Stimulated activated CD4-positive, alpha-beta T cell treated with anti-CD3 and anti-CD28 coated beads, TNF-alpha, amount 100 ng/mL, for 24 hours (primary cell): ENCODE measurements at places on chromosomes 3 and 15.

GRCh38 chr3:11247362-11247761, 24.8 kb upstream of the ATG7 start:
- DNase-seq, result no peak

DNA sequence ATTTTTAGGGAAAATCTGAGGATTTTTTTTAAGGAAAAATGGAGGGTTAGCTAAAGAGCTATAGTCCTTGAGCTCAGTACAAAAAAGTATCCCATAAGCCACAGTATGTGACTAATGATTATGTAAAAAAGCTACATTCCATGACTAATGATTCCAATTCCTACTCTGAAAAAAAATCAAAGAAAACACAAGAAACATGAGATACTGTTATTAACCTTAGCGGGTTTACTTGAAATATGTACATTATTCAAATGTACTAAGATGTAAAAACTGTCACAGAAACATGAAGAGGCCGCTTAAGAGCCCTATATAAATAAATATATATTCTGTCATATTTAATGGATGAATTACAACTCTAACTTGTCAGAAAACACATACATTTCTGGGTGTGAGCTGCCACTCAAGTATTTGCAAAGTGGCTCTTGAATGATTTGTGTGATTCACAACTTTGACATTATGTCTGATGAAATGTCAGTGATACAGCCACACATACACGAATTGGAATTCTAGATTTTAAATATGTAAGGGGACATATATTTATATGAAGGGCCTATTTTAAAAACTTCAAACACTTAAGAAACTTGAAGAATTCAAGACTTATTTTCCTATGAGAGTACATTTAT, 518.7 kb upstream of the SUCLG2 start:
- no peak for DNase-seq

GRCh38 chr3:171417813-171418212, 42.4 kb downstream of the TNIK start:
- DNase-seq, result no peak

GRCh38 chr3:136567599-136568188, 184.5 kb downstream of the STAG1 start:
- DNase-seq, result no peak

- no peak for DNase-seq
These were observed 984.8 kb downstream of the FHIT start for GRCh38 chr3:60266444-60266843.

GRCh38 chr15:61041886-61042285, 187.2 kb downstream of the RORA start:
- DNase-seq, result no peak

DNA sequence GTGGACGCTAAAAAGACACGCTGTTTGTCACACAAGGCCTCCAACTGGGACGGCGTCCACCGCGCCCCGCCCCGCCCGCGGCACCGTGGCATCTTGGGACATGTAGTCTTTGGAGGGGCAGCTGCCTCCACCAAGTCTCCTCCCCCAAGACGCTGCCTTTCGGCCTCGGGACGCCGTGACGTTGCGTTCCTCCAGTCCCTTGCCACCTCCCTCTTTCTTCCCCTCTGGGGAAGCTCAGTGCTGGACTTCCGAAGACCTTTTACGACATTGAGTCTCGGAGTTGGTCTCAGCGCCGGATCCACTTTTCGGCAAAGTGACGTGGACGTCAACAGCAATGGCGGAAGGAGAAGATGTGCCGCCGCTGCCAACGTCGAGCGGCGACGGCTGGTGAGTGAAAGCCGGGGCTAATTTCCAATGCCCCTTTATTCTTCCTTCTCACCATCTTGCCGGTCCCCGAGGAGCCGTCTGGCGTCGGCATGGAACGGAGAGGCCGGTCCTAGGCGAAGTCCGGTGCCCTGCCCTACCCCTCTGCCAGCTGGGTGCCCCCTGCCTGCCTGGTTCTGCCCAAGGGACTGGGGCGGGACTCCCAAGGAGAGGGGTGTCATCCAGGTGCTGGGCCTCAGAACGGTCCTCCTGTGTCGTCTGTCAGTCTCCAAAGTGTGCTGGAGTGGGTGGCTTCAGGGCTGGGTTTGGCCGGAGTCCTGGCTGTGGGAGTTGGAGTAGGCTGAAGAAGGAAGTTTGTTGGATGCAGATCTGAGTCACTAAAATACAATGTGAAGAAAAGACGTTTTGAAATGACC, at the start of gene TBC1D23:
TBC1D23 (plus strand) TSS at position 308 of the 800 bp plus-strand sequence; CDS start at position 335, 27 bp downstream.
- peak; percentile 96 for DNase-seq

GRCh38 chr15:80179935-80180334, 27.1 kb downstream of the FAH start:
- DNase-seq, result no peak

GRCh38 chr3:138327831-138328230, 1.8 kb downstream of the NME9 start:
- DNase-seq, result no peak
